ENCODE measurements at places on chromosomes 13 and 19.
A peak's percentile ranks its signal among the peaks of the same experiment; 100 is the strongest.

DNA sequence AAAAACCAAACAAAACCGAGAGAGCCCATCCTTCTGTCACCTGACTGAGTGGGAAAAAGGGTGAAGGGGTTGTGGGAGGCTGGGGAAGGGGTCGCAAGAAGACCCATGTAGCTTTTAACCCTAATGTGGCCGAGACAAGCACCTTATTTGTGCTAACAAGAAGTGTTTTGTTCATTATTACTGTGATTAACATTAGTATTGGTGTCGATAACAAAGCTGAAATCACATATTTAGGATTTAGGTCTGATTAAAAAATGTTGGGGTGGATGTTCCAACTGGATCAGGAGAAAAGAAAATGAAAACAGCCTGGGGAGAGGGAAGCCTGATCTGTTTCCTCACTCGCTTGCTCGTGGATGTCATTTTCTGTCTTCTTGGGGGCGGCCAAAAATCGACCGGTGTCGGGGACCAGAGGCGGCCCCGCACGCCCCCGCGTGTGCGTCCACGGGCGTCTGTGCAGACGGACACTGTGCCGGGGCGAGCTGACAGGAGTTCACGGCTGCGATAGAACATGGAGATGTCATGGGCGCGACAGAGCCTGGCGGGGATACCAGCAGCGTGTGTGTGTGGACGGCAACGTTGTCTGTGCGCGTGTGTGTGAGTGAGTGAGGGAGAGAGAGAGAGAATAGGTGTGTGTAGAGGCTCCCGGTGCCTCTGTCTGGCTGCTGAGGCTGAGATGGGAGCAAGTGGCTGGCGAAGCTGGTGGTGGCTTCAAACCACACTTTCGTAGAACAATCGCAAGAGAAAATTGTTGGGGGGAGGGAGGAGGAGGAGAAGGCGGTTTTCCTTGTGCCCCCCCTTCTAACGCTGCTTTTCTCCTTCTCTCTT lies 29.1 kb downstream of the NFIX start:
- DNase-seq = no peak

GRCh38 chr13:73966331-73966730 lies 167.9 kb downstream of the KLF12 start:
- DNase-seq = no peak

GRCh38 chr13:39952249-39953233 lies 297.1 kb downstream of the COG6 start:
- DNase-seq = no peak

- DNase-seq = peak; percentile 80
Observed at GRCh38 chr19:41351339-41352245, 2.1 kb downstream of the TGFB1 start.

DNA sequence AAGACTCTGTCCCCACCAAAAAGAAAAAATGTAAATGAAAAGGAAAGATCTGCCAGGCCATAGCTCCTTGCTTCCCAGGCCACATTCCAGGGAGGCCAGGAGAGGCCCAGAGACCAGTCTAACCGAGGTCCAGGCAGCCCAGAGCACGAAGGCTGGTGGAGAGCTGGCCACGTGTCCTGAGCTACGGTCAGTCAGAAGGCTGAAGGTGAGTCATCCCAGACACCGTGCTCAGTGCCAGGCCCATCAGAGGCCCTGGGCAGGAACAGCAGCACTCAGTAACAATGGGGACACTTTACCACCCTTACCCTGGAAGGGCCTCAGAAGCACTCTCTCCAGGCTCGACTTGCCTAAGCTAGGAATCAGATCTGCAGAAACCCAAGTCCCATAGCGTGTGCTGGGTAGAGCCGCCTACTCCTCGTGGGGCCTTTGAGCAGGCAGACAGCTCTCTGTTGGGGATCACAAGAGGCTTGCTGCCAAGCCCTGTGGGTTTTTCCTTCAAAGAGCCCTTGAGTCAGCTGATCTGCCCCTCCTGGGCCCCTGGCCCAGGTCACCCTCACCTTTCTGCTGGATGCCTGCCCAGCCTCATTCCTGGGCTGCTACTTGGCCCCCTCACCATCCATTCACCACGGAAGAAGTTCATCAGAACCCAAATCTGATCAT lies 11.6 kb upstream of the DNMT1 start:
- DNase-seq = no peak

Data from activated CD8-positive, alpha-beta memory T cell treated with anti-CD3 and anti-CD28 coated beads for 4 hours (primary cell).